GM04504 (cell line): ENCODE measurements at places on chromosomes 12 and 14.

DNA sequence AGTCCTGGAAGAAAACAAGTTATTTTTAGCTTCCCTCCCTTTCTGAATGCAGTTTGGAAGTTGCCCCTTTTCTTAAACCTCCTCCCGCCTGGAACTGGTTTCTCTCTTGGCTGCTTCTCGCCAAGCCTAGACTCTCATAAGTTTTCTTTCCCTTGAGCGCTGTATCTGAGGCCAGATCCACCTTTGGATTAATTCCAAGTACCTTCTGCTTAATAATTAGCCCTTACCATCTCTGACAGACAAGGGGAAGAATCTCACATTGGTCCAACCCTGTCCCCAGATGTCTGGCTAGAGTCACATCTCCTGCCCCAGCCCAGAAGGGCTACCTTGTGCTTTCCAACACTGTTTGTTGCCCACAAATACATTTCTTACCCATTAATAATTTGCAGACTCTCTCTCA is 161.8 kb upstream of the RGS6 start:
- DNase-seq: no peak

DNA sequence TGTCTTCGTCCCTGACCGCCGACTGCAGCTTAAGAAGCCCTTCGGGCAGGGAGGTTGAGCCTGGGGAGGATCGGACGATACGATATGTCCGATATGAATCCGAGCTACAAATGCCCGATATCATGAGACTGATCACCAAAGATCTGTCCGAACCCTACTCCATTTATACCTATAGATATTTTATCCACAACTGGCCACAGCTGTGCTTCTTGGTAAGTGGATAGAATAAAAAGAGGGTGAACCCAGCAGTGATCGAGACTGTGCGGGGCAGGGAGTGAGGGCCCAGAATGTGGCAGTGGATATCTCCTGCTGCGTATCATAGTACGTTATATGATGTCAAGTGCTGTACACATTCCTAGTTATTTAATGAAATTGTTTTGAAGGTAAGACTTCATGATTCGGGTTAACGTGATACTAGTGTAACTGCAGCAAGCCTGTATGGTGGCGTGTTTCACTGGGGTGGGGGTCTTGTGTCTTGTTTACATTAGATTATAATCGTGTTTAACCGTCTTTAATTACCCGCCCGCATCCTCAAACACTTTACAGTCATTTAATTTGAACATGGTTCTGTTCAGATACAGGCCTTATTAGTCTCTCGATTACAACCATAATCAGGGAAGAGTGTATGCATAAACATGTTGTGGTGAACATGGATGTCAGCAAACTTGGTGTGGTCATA is 1.3 kb downstream of the NAA30 start:
- no peak for DNase-seq

DNA sequence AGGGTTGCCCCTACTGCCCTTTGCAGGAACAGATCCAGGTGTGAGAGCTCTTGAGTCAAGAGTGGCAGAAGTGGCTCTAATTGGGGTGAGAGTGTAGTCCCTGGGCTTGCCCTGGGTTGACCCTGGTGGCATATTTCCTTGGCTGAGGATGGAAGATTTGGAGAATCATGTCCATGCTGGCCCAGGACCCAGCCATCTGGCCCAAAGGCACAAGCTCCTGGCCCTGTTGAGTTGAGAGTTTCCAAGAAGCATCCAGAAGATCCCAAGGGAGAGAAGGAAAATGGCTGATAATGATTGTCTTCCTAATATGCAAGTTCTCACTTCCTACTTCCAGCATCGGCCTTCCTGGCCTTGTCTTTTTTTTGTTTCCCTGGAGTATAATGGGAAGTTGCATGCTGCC is 55.5 kb upstream of the SRSF5 start:
- no peak for DNase-seq

- DNase-seq: peak; percentile 21
Observed at GRCh38 chr12:78928200-78929074, 63.9 kb downstream of the SYT1 start.

- DNase-seq: no peak
Observed at GRCh38 chr14:65940056-65940735, 527.7 kb downstream of the FUT8 start.

DNA sequence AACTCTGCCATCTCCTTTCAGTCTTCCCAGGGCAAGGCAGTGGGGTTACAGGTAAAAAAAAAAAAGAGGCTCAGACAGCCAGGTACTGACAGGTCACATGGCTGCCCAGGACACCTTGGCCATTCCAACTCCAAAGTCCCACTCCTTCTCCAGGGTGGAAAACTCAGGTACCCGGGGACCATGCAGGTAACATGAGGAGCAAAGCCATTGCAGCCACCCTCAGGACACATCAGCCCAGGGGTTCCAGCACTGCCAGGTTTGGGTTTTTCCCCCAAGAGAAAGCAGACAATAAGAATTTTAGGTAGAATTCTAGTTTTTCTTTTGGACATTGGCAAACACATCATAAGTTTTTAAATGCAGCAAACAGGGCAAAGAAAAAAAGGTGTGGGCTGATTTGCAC is 15.3 kb downstream of the FAM222A start:
- no peak for DNase-seq

GRCh38 chr12:113056631-113057488 is at the start of gene DTX1:
TSS of gene DTX1 (plus strand) at chr12:113056730. CDS start at chr12:113058193, 1,463 bp downstream.
- no peak for DNase-seq

DNA sequence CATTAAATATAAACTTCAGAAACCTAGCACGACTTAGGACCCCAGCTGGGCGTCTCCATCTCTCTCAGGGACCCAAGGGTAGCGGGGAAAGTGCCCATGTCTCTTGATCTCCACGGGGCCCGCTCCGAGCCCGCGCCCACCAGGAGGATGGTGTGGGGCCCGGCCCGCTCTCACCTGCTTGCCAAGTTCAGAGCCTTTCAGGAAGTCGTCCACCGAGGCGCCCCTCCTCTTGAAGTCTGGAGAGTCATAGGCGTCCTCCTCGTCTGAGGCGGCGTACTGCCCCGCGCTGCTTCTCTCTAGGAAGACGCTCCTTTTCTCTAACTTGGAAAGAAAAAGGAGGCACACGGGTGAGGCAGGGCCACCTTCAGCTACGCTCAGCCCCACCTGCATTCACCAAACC is 96.9 kb downstream of the PIWIL1 start:
- DNase-seq: no peak

- no peak for DNase-seq
Observed at GRCh38 chr14:56205881-56206280, 87.7 kb downstream of the PELI2 start.

GRCh38 chr12:51013441-51013840 is 12.7 kb downstream of the SLC11A2 start:
- no peak for DNase-seq

DNA sequence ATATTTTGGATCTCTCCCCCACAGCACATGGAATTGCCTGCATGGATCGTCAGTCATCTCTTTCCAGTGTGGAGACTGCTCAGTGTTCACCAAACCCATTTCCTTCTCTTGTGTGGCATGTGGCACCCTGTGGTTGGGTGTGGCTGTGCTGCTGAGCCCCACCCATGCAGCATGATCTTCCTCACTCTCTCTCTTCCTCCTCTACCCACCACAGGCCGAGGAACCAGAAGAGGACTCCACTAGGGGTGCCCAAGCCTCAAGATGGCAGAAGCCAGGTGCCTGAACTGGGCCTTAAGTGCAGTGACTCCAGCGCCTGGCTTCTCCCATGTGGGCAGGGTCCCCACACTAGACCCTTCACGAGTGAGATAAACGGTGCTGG is 66.8 kb upstream of the GPR68 start:
- DNase-seq: no peak

DNA sequence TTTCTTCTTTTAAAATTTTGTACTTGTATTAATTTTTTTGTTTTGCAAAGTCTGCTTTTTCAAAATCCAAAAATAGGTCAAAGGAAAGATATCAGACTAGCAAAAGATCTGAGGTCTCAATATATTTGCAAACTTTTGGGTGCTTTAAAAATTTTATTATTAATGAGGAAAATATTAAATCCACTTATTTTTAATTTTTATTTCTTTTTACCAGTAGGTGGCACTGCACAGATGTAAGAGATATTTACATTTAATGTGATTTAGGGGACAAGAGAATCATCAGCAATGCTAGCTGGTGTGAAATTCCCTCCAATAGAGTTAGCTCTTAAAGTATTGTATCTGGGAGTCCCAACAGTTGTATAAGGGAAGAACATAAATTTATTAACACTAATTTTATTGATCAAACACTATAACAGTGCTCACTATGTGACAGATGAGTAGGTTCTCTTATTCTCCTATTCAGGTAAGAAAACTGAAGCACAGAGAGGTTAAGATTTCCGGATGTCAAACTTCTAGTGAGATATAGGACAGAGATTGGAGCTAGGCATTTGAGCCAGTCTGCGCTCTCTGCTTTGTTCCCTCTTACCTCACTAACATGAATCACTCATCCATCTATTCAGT is 30.5 kb downstream of the ALX1 start:
- no peak for DNase-seq

- DNase-seq: no peak
Observed at GRCh38 chr12:22047494-22047893, 1.5 kb downstream of the CMAS start.

DNA sequence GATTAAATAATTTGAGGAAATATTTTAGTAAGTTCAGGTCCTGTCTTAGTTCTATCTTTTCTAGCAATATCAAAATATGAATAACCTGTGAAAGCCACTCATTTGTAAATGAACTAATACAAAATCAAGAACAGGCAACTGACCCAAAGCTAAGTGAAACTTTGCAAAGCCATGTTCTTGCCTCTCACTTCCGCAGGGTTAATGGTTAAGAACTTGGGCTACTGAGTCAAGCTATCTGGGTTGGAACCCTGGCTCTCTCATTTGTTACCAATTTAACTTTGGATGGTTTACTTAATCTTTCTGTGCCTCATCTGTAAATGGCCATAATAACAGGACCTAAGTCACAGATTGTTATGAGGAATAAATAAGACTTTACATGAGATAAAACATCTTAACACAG is 2.8 kb downstream of the KIF21A start:
- DNase-seq: no peak

GRCh38 chr14:61553730-61554641 is 141.3 kb upstream of the HIF1A start:
- peak; percentile 99 for DNase-seq

GRCh38 chr14:81535396-81536164 is 1.9 kb upstream of the SEL1L start:
- no peak for DNase-seq

DNA sequence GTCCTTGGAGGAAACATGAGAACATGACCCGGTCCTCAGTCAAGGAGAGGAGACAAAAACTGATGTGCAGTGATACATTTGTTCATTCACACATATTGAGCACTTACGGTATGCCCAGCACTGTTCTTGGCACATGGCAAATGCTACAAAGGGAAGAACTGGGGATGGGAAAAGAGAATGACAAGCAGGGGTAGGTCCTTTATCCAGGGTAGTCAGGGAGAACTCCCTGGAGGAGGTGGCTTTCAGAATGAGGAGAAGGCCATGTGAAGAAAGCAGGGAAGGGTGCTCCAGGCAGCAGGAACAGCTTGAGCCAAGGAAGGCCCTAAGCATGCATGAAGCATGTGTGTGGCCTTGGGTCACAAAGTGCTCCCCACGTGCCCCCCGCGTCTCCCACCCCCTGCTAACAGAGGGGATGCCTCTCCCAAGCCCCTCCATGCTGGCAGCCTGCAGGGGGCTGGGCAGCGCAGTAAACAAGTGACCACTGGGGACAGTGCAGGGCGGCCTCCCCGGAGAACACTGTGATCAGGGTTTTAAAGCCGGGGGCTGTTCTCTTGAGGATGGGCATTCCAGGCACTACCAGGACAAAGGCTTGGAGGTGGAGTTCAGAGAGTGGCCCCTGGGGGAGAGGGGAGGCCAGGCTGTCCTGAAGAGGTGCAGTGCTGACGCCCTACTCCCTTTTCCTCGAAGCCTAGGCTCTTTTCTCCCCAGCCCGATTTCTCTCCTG is 71.0 kb downstream of the PHETA1 start:
- no peak for DNase-seq

DNA sequence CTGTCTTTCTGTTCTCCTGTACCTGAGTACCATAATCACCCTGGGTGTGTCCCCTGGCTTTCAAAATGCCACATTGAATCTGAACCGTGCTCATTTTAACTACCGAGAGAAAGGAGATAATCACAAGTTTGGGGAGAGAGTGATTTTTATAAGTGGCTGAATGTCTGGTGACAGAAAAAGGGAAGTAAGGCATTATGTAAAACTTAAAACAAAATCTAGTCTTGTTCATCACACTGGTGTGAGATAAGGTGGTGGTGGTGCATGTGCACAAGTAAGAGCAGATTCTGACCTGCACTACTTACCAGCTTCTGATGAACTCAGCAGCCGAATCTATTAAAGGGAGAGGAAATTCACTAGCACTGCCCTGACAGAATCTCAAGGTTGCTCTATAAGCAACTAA is 56.3 kb downstream of the SPPL3 start:
- DNase-seq: no peak

DNA sequence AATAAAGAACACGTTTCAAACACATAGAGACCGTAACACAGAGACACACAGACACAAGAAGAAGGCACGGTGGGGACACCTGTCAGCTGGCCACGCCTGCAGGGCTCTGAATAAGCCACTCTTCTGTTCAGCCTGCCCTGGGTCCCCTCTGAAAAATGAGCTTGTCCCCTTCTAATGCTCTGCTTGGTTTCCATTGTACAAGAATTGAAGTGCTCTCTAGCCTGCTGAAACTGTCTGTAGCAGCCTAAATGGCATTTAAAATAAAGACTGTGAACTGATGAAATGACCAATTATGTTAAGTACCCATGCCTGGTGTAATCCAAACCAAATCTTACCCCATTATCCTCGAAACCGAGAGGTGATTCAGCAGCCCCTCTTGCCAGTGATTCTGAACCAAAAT is 139.8 kb downstream of the FOXN3 start:
- DNase-seq: no peak

DNA sequence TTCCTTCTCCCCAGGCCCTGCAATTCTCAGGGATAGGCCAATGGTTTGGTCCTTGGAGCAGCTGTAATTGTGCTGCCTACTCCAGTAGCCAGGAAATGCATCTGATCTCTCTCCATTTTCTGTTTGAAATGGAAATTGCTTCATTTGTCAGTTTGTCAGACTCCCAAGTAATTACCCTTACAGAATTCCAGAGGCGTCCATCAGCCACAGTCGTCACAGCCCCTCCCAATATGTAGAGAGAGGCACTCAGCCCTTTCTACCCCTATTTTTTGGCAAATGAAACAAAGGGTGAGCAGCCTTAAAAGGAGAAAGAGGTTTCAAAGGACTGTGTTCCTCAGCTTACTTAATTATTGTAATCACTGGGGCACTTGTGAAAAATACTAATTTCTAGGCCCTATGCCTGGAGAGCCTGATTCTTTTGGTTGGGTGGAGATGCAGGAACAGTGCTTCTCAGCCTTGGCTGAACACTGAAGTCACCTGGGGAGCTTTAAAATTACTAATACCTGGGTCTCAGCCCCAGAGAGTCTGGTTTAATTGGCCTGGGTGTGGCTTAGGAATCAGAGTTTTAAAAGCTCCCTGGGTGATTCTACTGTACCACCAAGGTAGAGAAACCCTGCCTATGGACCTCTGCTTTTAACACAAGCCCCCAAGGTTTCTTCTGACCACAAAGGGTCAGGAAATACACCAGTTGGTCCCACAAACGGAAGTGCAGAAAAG is 190.0 kb downstream of the EMP1 start:
- no peak for DNase-seq

- no peak for DNase-seq
Observed at GRCh38 chr12:81992461-81992860, 233.3 kb upstream of the PPFIA2 start.
